ENCODE measurements at places on chromosomes 7 and 10. TPM values are rescaled to one million over a fixed set of nuclear protein-coding genes. Genes with fewer than 3 reads are reported as not detected.

- no peak overlapping the region for H3K4me3 ChIP-seq
- H3K27ac ChIP-seq = no peak overlapping the region
- no peak for DNase-seq
- peaks cover 61% of the 10 kb centered on the region for H3K4me1 ChIP-seq
- H3K36me3 ChIP-seq = no peaks in the 10 kb centered on the region
These were observed 132.6 kb downstream of the CELF2 start for GRCh38 chr10:11150231-11150731.

DNA sequence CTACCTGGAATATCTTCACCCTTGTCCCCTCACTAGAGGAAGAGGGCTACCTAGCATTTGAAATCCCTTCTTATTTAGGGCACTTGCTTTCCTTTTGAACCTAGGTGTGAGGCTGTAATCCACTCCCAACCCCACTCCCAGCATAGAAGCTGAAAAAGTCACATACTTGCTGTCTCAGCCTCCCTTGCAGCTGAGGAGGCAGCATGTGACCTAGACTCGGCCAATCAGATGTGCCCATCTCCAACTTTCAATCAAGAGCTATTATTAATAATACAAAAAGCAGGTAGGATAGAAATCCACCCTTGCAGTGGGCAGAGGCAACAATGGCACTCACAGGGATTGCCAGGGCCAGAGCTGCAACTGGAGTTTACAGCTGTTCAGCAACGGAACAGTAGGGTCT is 70.7 kb downstream of the DNAJC12 start:
- no peaks in the 10 kb centered on the region for H3K36me3 ChIP-seq
- H3K4me1 ChIP-seq = no peaks in the 10 kb centered on the region
- no peak overlapping the region for H3K27ac ChIP-seq
- H3K27me3 ChIP-seq = 0 out of 2 replicates have a peak, but pooled peaks cover 4% of the 10 kb centered on the region
- DNase-seq = no peak

DNA sequence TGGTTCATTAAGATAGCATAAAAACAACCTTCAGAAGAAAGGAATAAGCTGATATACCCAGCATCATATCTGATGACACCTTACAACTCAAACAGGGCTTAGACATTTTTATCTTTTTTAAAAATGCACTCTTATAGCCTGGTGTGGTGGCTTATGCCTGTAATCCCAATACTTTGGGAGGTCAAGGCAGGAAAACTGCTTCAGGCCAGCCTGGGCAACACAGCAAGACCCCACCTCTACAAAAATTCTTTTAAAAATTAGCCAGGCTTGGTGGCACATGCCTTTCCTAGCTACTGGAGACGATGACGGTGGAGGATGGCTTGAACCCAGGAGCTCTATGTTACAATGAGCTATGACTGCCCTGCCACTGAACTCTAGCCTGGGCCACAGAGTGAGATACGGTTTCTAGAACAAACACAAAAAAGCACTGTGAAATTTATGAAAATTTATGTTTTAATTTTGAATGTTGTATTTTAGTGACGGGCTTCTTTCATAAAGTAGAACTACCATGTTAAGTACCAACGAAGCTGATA is 12.3 kb upstream of the KMT2E start:
- H3K4me1 ChIP-seq = peaks cover 6% of the 10 kb centered on the region
- no peak for DNase-seq
- H3K36me3 ChIP-seq = peaks cover 4% of the 10 kb centered on the region

GRCh38 chr10:49404321-49404878 is 8.5 kb upstream of the DRGX start:
- H3K27ac ChIP-seq = no peak overlapping the region
- peaks cover 12% of the 10 kb centered on the region for H3K4me1 ChIP-seq
- no peak overlapping the region for H3K4me3 ChIP-seq
- H3K36me3 ChIP-seq = no peaks in the 10 kb centered on the region
- DNase-seq = no peak

DNA sequence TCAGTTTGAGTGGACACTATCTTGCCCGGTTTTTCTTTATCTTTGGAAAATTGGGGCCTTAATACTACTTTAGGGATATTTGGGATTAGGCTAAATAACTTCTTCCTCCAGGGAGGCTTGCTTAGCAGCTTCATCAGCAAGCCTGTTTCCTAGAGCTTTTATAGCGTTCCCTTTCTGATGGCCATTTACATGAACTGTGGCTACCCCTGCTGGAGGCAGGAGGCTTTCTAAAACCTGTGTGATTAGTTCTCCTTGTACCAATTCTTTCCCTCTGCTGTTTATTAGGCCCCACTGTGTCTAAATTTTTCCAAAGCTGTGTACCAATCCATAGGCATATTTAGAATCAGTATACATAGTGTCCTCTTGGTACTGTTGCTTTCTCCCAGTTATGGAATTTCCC is 61.7 kb upstream of the CNTNAP2 start:
- H3K27ac ChIP-seq = no peak overlapping the region
- H3K4me3 ChIP-seq = no peak overlapping the region

- H3K4me1 ChIP-seq = peaks cover 29% of the 10 kb centered on the region
- peak overlapping the region; percentile 65 for H3K4me3 ChIP-seq
- no peak overlapping the region for H3K27ac ChIP-seq
- H3K36me3 ChIP-seq = no peaks in the 10 kb centered on the region
- peaks cover 98% of the 10 kb centered on the region for H3K27me3 ChIP-seq
- DNase-seq = peak; percentile 63
These were observed 2.7 kb downstream of the ZNF503 start for GRCh38 chr10:75398692-75399460.

DNA sequence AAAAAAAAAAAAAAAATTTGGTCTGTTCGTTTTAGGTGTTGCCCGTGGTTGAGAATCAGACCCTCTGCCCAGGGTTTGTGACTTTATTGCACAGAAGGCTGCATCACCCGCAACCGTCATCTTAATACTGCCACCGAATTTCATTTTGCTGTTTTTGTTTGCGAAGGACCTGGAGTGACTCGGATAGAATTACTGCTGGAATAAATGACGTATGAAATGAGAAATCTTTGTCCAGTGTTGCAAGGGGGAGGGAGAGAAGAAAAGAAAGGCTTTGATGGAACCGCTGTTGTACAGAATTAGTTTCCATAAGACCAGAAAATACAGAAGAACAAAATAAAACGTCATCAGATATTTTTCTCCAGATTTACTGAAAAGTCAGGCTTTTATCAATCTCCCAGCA is 103.3 kb downstream of the GALNT17 start:
- no peaks in the 10 kb centered on the region for H3K36me3 ChIP-seq
- peaks cover 41% of the 10 kb centered on the region for H3K4me1 ChIP-seq
- H3K27ac ChIP-seq = peak overlapping the region; percentile 88
- no peaks in the 10 kb centered on the region for H3K27me3 ChIP-seq
- no peak for DNase-seq

DNA sequence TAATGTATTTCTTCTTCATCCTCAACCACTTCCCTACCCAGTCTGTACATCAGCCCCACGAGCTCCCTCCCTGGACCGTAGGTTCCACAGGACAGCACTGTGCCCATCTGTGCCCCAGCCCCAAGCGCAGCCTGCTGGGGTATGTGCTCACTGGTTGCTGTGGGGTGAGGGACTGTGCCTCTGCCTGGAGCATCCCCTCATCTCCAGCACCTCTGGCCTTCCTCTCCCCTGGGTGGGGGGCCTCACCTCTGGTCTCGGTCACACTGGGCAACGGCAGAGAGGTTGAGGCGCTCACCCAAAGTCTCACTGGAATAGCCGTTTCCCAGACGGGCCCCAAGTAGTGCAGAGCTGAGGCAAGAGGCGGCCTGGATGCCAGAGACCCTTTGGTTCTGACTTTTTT is 1.5 kb upstream of the PRKAR1B start:
- H3K4me3 ChIP-seq = peak overlapping the region; percentile 69
- H3K27ac ChIP-seq = no peak overlapping the region
- peaks cover 14% of the 10 kb centered on the region for H3K36me3 ChIP-seq
- no peak for DNase-seq

- peaks cover 7% of the 10 kb centered on the region for H3K4me1 ChIP-seq
- H3K27me3 ChIP-seq = no peaks in the 10 kb centered on the region
- DNase-seq = no peak
- H3K27ac ChIP-seq = no peak overlapping the region
- H3K4me3 ChIP-seq = no peak overlapping the region
- no peaks in the 10 kb centered on the region for H3K36me3 ChIP-seq
These were observed 32.1 kb downstream of the MARCHF5 start for GRCh38 chr10:92323079-92323478.

DNA sequence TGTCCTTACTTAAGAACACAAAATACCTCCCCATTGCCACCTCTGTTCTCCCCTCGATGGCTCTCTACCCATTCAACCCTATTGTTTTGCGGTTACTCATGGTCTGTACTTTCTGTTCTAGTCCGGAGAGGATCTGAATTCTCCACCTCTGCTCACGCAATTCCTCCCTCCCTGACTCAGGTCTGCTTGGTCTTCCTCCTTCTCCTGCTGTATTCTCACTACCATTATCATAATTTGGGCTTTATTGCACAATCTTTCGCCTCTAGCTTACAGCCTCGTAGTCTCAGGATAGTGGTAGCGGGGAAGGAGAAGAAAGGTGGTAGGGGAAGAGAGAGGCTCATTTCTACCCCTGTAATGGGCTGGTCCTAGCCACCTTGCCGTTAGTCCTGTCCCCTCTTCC is 35.4 kb upstream of the FAM180A start:
- no peak overlapping the region for H3K27ac ChIP-seq
- no peaks in the 10 kb centered on the region for H3K27me3 ChIP-seq
- no peak overlapping the region for H3K4me3 ChIP-seq
- no peak for DNase-seq
- H3K36me3 ChIP-seq = no peaks in the 10 kb centered on the region
- H3K4me1 ChIP-seq = no peaks in the 10 kb centered on the region

- H3K27ac ChIP-seq = no peak overlapping the region
- no peak overlapping the region for H3K4me3 ChIP-seq
- H3K27me3 ChIP-seq = no peaks in the 10 kb centered on the region
These were observed 33.4 kb downstream of the ELFN1 start for GRCh38 chr7:1703441-1703840.

GRCh38 chr7:43585562-43585961 is 2.7 kb downstream of the STK17A start:
- no peak overlapping the region for H3K4me3 ChIP-seq
- H3K27me3 ChIP-seq = peaks cover 10% of the 10 kb centered on the region
- no peak for DNase-seq
- no peak overlapping the region for H3K27ac ChIP-seq

DNA sequence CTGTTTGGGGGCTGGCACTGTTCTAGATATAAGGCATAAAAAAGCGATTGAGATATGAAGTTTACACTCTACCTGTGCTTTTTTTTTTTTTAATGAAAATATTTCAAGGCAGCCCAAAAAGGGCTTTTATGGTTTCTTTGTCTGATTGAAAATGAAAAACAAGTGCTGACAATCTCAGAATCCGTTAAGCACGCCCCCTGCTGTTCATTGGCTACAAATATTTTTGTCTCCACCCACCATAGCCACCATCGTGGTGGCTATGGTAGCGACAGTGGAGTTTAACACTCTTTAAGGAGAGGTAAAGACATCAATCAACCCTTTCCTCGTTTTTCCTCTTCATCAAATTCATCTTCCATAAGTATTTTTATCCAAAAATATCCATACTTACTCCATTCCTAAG is 94.2 kb downstream of the CD36 start:
- peak; percentile 50 for DNase-seq
- H3K36me3 ChIP-seq = no peaks in the 10 kb centered on the region
- peaks cover 12% of the 10 kb centered on the region for H3K4me1 ChIP-seq

DNA sequence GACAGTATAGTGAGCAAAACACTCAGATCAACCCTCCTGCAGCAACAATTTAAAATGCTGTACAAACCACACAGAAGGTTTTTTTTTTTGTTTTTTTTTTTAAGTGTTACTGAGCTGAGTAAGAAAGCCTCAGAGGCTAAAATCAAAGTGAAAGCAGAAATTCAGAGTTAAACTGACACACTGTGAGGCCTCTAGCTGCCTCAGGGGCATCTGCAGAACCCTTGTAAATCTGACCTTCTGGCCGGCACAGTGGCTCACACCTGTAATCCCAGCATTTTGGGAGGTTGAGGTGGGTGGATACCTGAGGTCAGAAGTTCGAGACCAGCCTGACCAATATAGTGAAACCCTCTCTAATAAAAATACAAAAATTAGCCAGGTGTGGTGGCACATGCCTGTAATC is 7.4 kb upstream of the GNA12 start:
- H3K4me3 ChIP-seq = no peak overlapping the region
- no peaks in the 10 kb centered on the region for H3K27me3 ChIP-seq
- DNase-seq = no peak
- no peak overlapping the region for H3K27ac ChIP-seq

DNA sequence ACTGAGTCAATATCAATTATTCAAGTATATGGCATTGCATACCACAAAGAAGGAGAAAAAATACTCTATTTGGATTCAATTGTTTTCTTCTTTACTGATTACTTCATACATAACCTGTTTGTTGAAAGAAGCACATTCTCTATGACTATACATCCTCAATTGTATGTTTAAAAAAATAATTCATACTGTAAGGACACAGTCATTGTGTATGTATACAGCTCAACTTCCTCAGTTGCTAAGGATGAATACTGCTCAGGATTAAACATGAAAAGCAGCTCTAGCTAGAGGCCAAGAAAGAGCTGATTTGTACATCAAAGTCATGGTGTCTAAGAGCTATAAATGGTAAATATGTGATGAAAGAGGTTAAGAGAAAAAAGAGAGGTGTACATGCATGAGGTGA is 15.8 kb upstream of the BPGM start:
- H3K4me1 ChIP-seq = no peaks in the 10 kb centered on the region
- H3K36me3 ChIP-seq = no peaks in the 10 kb centered on the region
- H3K27ac ChIP-seq = no peak overlapping the region
- no peak overlapping the region for H3K4me3 ChIP-seq

DNA sequence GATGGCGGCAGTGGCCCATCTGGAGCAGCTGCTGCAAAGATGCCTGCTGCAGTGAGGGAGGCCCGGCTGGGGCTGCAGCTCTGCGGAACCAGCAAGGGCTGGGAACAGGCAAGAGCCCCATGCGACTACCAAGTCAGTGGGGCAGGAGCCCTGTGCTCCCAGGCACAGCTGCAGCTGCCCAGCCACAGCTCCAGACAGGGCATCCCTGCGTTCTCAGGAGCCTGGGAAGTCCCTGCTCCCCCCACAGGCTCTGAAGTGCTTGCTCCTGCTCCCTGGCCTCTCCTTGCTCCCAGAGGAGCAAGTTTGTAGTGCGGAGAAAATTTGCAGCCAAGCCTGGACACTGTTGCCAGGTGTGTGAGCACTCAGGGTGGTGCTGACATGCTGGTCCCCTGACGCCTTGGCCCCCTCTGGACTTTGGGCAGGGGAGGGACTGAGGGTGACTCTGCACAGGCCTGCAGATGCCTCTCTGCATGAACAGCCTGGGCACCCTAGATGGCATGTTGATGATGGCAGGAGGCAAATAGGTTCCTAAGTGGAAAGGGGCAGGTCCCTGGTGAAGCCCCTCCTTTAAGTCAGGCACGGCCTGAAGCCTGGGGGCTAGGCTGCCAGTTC is 105.6 kb downstream of the LYZL1 start:
- no peak overlapping the region for H3K4me3 ChIP-seq
- no peaks in the 10 kb centered on the region for H3K36me3 ChIP-seq
- DNase-seq = peak; percentile 32
- no peak overlapping the region for H3K27ac ChIP-seq
- H3K4me1 ChIP-seq = no peaks in the 10 kb centered on the region

Gene TEX47
- not detected for total RNA-seq

Gene TMEM176B
- 0.47 TPM for total RNA-seq

Gene SLC13A1
- total RNA-seq = not detected

Gene CHST15
- total RNA-seq = 11.2 TPM

Gene DNA2
- 49.3 TPM for total RNA-seq

Gene ATG9B
- 1.2 TPM for total RNA-seq

Gene SDK1
- total RNA-seq = 5.1 TPM

Gene NSUN6
- total RNA-seq = 12.5 TPM

Gene ACTL6B
- not detected for total RNA-seq

Gene CUBN
- total RNA-seq = 1.8 TPM

Gene UBTD1
- 29.0 TPM for total RNA-seq

Gene SRPK2
- 85.4 TPM for total RNA-seq

Gene WEE2
- total RNA-seq = 0.16 TPM

Gene CALHM1
- 0.93 TPM for total RNA-seq

Gene RSPH10B
- 5.9 TPM for total RNA-seq

Gene C10orf53
- total RNA-seq = not detected

Gene C7orf33
- total RNA-seq = not detected

Gene TMEM213
- total RNA-seq = not detected
